ENCODE measurements at places on chromosomes 2 and 18.

- no peak for DNase-seq
These were observed 3.2 kb downstream of the PIGN start for GRCh38 chr18:62183578-62184195.

GRCh38 chr2:80340022-80340421 lies 35.5 kb upstream of the LRRTM1 start:
- DNase-seq, result no peak

DNA sequence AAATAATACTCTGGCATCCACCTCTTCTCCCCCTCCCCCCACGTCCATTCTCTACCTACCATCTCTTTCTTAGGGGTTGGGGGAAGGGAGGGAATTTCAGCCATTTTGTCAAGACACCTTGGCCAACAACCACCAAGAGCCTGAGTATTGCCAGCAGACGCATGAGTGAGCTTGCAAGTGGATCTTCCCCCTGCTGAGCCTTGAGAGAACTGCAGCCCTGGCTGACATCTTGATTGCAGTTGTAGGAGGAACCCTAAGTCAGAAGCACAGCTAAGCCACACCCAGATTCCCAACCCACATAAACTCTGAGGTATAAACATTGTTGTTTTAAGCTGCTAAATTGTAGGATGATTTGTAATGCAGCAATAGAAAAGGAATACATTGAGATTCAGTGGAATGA lies 165.6 kb downstream of the TMEFF2 start:
- DNase-seq, result no peak

DNA sequence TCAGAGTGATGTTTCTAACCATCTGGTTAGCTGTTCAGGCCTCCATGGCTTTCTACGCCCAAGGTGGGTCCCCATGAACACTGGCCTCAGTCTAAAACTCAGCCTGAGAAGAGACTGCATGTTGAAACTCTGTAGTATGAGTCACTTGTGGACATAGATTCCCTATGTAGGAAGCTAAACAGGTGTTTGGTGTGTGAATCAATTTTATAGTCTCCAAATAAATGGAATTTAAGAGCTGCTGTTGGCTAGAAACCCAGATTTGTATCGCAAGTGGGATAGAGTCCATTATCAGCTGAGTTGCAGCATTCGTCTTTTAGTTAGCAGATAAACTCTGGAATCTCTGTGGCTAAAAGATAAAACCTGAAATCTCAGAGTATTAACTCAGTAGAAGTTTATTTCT lies 131.4 kb downstream of the KCNS3 start:
- DNase-seq, result no peak

- no peak for DNase-seq
These were observed 13.6 kb downstream of the TCF23 start for GRCh38 chr2:27162151-27163121.

DNA sequence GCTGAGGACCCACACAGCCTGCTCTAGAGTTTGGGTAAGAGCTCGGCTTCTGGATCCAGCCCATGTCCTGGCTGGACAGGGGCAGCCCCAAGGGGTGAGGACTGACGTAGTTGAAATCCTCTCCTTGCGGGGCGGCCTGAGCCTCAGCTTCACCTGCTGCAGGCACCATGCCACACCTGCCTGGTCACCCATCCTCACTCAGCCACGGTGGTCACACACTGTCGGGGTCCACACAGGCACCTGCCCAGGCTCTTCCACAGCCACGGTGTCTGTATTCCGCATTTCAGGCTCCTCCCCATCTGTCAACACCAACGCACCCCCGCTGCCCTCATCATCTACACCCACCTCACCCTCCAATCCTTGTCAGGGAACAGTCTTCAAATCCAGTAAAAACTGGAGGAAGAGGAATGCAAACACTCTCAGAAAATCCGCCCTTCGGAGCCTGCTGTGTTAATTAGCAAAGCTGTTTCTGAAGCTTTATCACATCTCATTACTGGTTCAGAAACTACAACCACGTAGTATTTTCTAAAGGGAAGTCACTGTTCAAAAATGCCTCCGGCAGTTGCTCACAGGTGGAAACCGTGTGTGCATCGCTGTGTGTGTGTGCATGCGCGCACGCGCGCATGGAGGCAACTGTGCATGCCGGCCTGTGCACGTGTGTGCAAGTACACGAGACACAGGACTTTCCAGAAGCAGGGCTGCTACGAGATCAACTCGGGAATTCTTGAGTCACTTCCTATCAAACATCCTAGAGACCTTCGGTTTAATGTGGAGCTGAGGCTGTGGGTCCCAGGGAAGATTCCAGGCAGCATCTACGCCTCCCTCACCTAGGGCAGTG lies 38.2 kb downstream of the SLC66A2 start:
- DNase-seq, result no peak

GRCh38 chr2:42199626-42200025 lies 30.5 kb downstream of the EML4 start:
- DNase-seq, result no peak

DNA sequence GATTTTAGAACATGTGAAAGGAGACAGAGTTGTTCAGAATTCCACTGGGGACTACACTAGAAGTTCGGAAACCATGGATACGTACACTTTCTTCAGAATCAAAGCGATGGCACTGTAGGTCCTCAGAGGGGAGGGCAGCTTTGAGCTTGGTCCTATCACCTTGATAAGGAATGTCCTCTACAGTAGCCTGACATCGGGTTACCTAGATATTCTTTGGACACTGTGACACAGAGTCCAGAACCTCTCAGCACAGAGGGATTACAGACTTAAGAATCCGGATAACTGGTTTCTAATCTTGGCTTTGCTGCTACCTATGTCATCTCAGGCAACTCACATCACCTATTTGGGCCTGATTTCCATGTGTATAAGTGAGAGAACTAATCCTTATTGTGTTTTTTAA lies 14.0 kb downstream of the LBH start:
- no peak for DNase-seq

Data from stimulated activated CD8-positive, alpha-beta memory T cell treated with anti-CD3 and anti-CD28 coated beads, Interleukin-7, amount 100 ng/mL, for 1 hour (primary cell).